ENCODE measurements at places on chromosomes 4 and X.

DNA sequence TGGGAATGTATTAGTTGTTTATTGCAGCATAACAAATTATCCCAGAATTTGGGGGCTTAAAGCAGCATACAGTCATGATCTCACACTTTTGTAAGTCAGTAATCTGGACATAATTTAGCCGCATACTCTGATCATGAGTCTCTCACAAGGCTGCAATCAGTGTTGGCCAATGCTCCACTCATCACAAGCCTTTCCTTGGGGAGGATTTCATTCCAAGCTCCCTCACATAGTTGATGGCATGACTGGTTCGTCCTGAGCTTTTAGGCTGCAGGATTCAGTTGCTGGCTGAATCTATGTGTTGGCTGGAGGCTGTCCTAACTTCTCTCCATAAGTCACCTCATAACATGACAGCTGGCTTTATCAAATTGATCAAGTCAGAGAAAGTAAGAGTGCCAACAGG is 1568.6 kb upstream of the PCDH7 start:
- DNase-seq: no peak

DNA sequence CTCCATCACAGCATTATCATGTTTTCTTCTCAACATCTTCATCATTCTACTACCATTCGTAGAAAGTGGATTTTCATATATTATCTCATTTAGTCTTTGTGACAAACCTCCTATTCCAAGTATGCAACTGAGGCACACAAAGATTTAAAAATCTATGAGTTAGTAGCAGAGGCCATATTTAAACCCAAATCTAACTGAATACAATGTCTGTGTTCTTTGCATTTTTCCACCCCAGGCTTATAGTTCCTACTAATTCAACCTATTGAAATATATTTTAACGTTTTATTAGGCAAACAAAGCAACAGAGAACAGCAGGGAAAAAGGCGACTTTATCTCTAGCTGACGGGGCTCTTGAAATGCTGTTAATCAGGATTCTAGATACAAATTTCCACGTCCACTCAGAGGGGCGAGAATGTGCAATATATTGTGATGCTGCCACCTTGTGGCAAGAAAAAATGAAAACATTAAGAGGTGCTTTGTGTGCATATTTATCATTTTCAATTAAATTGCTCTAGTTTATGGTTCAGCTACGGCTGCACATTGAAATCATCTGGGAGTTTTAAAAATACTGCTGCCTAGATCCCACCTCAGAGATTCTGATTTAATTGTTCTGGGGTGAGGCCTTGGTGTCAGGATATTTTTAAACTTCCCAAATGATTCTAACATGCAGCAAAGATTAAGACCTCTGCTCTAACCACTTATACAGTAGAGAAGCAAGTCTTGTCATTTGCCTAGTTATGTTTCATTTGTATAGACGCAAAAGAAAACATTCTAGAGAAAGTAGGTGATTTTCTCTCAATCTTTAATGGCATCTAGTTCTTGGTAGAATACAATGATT is 315.9 kb downstream of the MAPK10 start:
- peak; percentile 76 for DNase-seq

DNA sequence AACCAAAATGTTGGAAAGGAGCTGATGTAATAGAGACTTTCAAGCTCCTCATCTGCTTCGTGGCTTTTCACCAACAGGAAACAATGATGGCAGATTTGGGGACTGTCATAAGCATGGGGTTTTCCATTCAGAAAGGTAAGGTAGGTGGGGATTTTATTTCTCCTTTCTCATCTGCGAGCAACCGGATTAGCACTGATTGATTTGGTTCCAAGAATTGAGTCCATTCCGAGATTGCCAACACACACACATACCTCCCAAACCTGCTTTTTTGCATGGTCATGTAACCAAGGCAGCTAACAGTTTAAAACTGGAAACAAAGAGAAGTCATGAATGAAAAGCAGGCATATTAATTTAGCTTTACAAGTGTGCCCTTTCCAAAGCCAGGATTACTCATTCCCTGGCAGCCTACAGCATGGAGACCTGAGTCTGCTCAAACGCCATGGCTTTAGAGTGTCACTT is 63.0 kb upstream of the LNX1 start:
- no peak for DNase-seq

DNA sequence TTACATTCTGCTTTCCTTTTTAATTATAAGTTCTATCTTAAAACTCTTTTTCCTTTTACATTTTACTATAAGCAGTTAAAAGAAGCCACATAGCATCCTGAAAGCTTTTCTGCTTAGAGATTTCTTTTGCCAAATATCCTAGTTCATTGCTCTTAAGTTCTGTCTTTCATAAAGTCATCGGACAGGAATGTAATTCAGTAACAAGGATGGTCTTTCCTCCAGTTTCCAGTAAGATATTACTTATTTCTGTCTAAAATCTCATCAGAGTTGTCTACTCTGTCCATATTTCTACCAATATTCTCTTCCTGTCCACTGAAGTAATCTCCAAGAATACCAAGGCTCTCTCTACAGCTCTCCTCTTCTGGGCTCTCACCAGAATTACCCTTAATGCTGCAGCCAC is 37.5 kb upstream of the ADH1C start:
- DNase-seq: no peak

- no peak for DNase-seq
These were observed 644.2 kb downstream of the ZNF674 start for GRCh38 chrX:45900766-45901615.

GRCh38 chr4:6731318-6731675 is 15.3 kb downstream of the BLOC1S4 start:
- DNase-seq: no peak

- no peak for DNase-seq
These were observed 24.0 kb downstream of the ASB9 start for GRCh38 chrX:15245896-15246295.

- DNase-seq: peak; percentile 77
These were observed 22.4 kb downstream of the SH3TC1 start for GRCh38 chr4:8221476-8221875.

DNA sequence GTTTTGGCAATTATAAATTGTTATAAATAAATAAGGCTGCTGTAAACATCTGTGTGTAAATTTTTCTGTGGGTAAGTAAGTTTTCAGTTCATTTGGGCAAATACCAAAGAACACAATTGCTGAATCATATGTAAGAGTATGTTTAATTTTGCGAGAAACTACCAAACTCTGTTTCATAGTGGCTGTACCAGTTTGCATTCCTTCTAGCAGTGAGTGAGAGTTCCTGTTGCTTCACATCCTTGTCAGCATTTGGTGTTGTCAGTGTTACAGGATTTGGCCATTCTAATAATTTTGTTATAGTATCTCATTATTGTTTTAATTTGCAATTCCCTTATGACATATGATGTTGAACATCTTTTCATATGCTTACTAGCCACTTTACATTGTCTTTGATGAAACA is 48.4 kb downstream of the ARFIP1 start:
- no peak for DNase-seq

DNA sequence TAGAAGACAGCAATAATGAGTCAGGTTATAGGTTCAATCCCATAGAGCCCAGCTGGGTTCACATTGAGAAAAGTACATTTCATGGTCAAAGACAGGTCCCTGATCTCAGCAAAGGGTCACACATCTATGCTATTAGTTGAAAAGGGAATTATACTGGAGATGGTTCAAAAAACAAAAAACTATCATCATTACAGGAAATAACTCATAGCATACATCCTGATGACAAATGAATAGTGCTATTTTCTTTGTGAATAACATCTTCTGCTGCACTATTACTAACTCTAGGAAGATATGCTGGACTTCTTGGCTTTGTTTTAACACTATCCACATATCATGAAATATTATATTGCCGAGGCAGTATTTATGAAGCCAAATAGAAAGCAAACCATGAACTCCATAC is 202.5 kb upstream of the MAB21L2 start:
- DNase-seq: no peak

DNA sequence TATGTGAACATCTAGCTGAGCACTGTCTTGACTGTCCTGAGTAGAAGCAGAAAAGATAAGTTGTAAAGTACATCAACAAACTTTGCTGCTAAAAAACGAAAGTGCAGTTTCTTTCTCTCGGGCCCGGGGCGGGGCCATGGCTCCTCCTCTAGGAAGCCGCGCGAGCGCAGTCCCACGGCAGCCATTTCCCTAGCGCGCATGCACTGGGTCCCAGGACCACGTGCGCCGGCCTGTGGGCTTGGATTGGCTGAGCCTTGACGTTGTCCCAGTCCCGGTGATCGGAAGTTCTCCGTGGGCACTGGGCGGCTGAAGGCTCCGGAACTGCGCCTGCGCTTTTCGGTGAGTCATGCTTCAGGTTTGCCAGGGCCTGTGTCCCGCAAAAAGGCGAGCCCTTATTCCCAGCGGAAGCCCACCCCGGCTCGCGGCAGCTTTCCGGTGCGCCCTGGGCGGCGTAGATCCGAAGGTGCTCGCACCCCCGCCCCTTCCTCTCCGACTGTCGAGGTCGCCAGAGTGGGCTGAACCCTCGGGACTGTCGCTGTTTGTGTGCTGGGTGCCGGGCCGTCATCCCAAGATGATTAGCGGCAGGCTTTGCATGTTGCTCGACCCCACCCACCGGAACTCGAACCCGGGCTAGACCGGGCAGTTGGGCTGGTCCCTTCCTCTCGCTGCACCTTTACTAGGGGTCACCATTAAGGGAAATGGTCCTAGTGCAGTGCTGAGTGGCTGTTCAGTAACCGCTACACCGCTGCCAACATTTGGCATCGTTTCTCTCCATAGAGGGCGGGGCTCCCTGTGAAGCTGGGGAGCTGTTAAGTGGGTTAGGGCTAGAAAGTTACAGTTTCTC is at the start of gene TCEANC:
TSS of gene TCEANC (plus strand) at position 292 of the 844 bp plus-strand sequence. CDS start 9,368 bp downstream, outside the sequence.
- DNase-seq: peak; percentile 96

- DNase-seq: no peak
These were observed 4.0 kb downstream of the TCEAL2 start for GRCh38 chrX:102129473-102129872.

DNA sequence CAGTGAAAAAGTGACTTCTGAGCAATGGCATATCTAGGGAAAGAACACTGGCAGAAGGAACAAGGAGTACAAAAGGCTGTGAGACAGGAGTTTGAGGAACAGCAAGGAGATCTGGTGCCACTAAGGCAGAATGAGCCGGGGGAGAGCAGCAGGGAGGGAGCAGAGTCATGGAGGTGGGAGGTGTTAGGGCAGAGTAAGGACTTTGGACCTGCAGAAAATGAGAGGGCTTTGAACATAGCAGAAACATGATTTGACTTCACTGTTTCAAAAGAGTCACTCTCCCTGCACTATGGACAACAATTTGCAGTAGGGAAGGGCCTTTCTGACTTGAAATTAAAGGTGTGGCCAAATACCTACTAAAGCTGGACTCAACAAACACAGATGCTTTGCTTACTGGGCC is 356.2 kb downstream of the ADGRL3 start:
- no peak for DNase-seq

DNA sequence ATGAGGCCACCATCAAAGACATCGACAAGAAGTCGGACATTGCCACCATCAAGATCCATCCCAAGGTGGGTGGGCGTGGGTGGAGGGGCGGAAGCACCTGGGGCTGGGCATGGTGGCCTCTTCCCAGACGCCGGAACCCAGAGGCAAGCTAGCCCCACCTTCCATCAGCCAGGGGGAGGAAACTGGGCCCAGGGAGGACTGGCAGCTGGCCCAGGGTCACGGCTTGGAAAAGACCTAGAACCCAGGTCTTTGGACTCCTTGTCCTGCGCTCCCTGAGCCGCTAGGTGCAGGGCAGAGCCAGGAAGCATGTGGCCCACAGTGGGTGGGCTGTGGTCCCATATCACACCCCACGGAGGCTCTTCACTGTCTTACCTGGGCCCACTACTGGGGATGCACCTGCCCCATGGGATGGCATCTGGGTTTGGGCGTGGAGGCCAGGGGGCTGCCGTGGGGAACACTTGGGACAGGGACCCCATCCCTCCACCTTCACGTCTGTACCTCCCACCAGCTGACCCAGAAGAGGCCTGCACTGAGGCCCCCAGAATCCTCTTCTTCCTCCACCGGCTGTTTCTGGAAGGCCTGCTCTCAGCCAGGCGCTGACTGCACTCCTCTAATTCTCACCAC is 17.3 kb downstream of the HTRA3 start:
- no peak for DNase-seq

- DNase-seq: no peak
These were observed 40.5 kb downstream of the SETD7 start for GRCh38 chr4:139515531-139515958.

DNA sequence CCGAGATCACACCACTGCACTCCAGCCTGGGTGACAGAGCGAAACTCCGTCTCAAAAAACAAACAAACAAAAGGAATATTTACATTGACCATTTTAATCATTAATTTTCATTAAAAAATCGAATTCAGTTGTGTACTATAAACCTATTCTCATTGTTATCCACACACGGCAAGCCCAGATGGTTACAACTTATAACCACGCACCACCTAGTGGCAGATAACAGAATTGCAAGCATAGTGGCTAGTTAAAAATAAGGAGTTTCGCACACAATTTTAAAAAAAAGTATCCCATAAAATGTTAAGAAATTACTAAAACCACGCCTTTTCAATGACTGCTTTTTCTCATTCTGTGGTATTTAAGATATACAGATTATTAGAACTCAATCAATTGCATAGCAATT is 25.4 kb downstream of the MBNL3 start:
- DNase-seq: peak; percentile 62

GRCh38 chr4:169815606-169816005 is 57.9 kb upstream of the HPF1 start:
- DNase-seq: no peak

GRCh38 chr4:99784842-99785241 is 31.8 kb upstream of the DAPP1 start:
- DNase-seq: no peak

GRCh38 chr4:54496412-54496811 is 161.3 kb upstream of the KIT start:
- no peak for DNase-seq

DNA sequence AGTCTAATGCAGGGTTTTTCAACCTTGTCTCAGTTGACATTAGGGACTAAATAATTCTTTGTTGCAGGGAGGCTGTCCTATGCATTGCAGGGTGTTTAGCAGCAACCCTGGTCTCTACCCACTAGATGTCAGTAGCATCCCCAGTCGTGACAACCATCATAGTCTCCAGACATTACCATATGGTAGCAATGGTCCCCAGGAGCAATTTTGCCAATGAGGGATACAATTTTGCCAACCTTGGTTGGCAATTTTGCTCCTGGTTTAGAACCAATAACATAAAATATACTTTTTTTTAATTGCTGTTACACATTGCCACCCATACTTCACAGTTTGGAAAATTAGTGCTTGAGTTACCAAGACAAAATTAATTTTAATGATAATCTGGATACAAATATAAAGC is 6.0 kb downstream of the EREG start:
- DNase-seq: peak; percentile 61

DNA sequence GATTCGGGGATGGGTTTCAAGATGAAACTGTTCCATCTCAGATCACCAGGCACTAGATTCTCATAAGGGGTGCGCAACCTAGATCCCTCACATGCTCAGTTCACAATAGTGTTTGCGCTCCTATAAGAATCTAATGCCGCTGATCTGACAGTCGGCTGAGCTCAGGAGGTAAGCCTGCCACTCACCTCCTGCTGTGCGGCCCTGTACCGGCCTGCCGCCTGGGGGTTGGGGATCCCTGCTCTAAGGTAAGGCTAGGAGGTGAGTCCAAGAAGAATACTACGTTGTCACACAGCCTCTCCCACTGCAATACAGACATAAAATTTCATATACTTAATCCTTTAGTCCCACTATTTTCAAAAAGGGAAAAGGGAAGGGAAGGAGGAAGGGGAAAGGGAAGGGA is 213.4 kb upstream of the HCCS start:
- DNase-seq: no peak

- DNase-seq: peak; percentile 81
These were observed 94.9 kb upstream of the TBC1D9 start for GRCh38 chr4:140851032-140851636.

Measured in suppressor macrophage (primary cell).